ENCODE measurements at places on chromosomes 6 and 20.

GRCh38 chr6:4281341-4282293 lies 146.2 kb upstream of the ECI2 start:
- peak; percentile 89 for DNase-seq

GRCh38 chr20:18481596-18481995 lies 14.4 kb downstream of the POLR3F start:
- no peak for DNase-seq

- no peak for DNase-seq
Observed at GRCh38 chr6:30470968-30471367, 18.3 kb upstream of the HLA-E start.

- DNase-seq: no peak
Observed at GRCh38 chr6:21438237-21438985, 155.1 kb upstream of the SOX4 start.

DNA sequence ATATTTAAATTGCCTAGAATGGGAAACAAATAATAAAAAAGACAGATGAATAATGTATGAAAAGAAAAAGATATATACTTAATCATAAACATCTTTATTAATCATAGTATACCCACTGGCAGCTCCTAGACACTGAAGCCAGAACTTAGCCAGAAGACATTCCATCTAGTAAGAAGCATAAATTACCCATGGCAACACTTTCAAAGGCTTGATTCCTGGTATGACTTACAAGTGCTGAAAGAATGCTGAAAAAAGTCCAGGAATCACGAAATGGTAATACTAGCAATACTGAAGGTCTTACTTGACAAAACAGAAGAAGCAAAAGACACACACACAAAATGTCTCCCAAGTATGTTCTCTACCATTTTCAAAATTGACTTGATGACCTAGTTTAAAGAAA lies 38.0 kb downstream of the RWDD2A start:
- DNase-seq: no peak

DNA sequence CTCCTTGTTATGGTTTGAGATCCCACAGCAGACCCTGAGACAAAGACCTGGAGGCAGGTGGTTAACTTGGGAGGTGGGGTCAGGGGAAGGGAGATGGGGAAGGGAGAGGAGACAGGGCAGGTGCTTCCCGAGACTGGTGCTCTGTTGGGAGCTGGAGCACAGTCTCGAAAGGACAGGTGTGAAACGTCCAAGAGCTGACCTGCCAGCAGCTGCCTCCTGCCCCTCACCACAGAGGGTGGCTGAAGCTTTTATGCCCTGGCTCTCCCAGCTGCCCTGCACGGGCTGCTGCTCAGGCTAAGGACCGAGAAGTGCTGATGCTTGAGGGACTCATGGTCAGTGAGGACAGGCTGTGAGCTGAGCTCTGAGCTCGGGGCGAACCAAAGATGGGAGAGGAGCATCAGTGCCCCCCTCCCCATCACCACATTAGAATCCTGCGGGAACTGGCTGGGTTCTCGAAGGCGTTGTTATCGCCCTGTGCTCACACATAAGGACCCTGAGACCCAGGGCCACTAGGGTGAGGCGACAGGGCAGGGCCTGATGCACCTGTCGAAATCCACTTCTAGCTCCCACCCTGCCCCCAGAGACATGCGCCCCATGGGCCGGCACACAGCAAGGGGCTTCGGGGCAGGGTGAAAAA lies 25.3 kb upstream of the CD93 start:
- DNase-seq: no peak

- DNase-seq: no peak
Observed at GRCh38 chr6:14743474-14744211, 502.2 kb upstream of the JARID2 start.

GRCh38 chr6:42813074-42813645 lies 31.3 kb downstream of the BICRAL start:
- DNase-seq: no peak

DNA sequence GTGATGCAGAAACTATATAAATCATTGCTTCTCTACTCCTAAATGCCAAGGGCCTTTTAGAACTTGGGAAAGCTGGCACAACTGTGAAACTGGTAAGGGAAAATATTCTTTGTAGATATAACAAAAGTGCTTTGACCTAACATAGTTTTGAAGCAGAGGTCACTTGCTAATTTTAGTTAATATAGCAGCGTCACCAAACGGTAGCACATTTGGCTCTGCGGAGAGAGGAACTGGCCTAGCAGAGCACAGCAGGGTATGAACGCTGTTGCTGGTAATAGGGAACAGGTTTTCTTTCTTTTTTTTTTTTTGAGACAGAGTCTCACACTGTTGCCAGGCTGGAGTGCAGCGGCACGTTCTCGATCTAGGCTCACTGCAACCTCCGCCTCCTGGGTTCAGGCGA lies 67.4 kb downstream of the ECT2L start:
- DNase-seq: no peak

- DNase-seq: no peak
Observed at GRCh38 chr6:150646228-150646627, 46.5 kb downstream of the PLEKHG1 start.

- DNase-seq: no peak
Observed at GRCh38 chr6:45741437-45742171, 274.1 kb downstream of the CLIC5 start.

DNA sequence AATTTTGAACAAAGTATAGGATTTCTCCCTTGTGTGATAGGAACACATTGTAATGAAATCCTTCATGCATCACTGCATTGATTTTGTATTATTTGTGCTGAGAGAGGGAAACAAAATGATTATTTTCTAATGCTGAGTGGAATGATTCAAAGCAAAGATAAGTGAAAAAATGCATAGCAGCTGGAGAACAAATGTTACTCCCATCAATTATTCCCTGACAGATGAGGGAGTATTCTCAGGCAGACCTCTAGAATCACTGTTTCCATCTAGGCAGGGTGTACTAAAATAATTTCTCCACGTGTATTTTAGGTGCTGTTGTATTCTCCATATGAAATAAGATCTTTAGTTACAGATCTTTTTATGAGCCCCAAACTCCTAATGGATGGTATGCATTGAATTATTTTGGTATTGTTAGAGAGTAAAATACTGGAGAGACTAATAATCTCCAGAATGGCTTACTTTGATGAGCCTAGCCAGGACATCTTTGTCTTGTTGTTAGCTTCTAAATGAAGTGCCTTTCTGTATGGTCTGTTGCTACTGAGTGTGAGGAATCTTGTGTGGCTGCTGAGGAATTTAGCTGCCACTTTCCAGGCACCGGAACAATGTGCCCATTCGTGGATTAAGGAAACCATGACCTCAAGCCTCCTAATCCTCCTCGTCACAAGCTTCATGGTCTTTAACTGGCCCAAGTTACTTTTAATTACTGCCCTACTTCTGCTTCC lies 39.6 kb downstream of the RNF217 start:
- DNase-seq: peak; percentile 36

GRCh38 chr20:37956107-37956585 lies 53.2 kb downstream of the VSTM2L start:
- DNase-seq: no peak

GRCh38 chr6:41177287-41177686 lies 14.4 kb upstream of the TREM2 start:
- no peak for DNase-seq

DNA sequence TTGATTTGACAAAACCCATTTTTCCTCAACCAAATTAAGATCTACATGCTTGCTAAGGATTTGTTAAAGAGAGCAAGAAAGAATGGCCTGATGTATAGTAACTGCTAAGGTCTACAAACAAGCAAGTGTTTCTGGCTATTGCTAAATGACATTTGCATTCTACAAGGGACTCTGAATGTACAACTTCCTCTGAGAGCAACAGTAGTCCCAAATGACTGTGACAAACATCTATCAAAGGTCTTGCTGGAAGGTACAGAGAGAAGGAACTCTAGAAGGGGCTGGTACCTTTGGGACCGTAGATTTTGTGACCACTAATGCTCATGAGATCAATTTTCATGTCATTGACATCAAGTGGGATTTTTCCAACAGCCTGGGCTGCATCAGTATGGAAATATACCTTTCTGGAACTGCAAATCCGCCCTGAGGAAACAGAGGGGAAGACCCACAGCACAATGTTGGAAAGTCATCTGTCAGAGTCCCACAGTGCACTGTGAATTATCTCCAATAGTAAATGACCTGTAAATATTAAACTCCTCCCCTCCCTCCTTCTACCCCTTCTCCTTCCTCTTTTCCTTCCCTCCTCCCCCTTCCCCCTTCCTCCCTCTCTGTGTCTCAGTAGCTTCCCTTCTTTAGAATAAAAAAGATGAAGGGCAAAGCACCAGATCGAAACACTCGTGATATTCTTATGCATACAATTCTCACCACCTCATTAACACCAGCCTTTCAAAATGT lies 15.9 kb upstream of the CPNE1 start:
- no peak for DNase-seq

- no peak for DNase-seq
Observed at GRCh38 chr6:17349427-17349826, 44.0 kb upstream of the CAP2 start.

- DNase-seq: no peak
Observed at GRCh38 chr6:106011476-106011875, 74.7 kb upstream of the PRDM1 start.

GRCh38 chr6:144232832-144233230 lies 52.3 kb upstream of the UTRN start:
- no peak for DNase-seq

GRCh38 chr6:9204171-9204570 lies 768.8 kb upstream of the SLC35B3 start:
- DNase-seq: no peak

- DNase-seq: peak; percentile 20
Observed at GRCh38 chr6:108904741-108905140, 56.5 kb downstream of the ARMC2 start.

- DNase-seq: no peak
Observed at GRCh38 chr6:115945306-115945705, 115.4 kb downstream of the FRK start.

GRCh38 chr20:19451231-19451922 lies 238.9 kb downstream of the SLC24A3 start:
- no peak for DNase-seq

GRCh38 chr20:32477594-32478512 lies 107.3 kb downstream of the NOL4L start:
- DNase-seq: peak; percentile 7

DNA sequence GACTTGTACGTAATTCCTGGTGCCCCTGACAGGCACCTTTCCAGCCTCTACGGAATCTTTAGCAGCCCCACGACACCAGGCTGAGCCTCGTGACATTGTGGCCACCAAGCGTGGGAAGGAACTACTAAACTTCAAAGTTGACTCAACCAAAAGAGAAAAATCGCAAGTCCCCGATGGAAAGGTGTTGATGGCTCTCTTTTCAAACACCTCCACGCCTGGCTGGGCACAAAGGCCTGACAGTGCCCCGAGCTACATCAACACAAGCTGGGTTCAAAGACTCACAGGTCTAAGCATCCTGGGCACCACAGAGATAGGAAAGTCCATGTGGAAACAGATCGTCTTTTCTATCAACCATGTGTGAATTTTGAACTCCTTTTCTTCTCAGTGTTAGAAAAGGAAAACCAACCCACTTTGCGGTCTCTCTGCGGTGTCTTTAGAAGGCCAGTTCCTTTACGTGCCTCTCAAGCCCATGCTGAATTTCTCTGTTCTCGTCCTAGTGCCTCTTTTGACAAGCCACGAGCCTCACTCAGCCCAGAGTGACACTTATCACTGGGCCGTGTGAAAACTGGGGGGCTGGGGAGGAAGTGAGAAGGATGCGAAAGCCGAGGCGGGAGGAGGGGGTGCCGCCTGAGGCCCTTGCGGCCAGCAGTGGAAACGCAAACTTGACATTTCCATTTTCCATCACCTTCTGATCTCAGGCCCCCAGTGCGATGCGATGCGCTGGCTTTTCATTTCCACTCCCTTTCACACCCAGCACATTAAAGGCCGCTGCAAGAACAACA lies 59.4 kb downstream of the GFOD1 start:
- peak; percentile 54 for DNase-seq

DNA sequence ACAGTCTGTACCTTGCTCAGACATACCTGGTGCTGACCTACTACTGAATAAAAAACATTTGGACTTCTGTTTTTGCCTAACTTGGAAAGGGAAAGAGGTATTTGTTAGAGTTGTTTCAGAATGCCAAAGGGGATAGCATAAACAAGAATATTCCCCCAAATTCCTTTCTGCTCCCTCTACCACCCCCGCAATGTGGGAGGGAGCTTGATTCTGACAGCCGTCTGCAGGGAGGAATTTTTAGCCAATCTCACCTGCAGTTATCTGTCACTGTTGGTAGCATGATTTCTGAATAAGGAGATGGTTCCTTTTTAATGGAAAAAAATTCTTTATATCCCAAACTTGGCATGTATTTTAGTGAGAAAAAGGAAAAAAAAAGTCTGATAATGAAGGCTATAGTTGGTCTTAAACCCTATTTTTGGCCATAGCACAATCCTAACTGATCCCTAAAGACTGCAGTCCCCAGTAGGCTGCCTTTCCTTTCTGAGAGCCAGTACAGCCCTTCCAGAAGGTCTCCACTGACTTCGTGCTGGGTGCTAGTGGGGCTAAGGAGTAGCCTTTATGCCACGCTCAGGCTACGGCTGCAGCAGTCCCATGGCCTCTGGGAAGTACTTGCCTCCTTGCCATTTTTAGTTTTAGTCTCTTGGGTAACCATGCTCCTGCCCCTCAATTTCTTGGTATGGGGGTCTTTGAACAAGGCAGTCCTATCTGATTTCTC lies 13.6 kb upstream of the PDE7B start:
- no peak for DNase-seq

- no peak for DNase-seq
Observed at GRCh38 chr20:59071216-59071615, 28.6 kb upstream of the PRELID3B start.

GRCh38 chr6:166648846-166649245 lies 21.8 kb upstream of the RPS6KA2 start:
- no peak for DNase-seq

GRCh38 chr6:111013144-111013915 lies 31.5 kb downstream of the RPF2 start:
- DNase-seq: no peak

GRCh38 chr20:20241976-20242375 lies 125.9 kb upstream of the INSM1 start:
- DNase-seq: no peak

- DNase-seq: no peak
Observed at GRCh38 chr6:79605968-79606764, 25.0 kb upstream of the SH3BGRL2 start.

DNA sequence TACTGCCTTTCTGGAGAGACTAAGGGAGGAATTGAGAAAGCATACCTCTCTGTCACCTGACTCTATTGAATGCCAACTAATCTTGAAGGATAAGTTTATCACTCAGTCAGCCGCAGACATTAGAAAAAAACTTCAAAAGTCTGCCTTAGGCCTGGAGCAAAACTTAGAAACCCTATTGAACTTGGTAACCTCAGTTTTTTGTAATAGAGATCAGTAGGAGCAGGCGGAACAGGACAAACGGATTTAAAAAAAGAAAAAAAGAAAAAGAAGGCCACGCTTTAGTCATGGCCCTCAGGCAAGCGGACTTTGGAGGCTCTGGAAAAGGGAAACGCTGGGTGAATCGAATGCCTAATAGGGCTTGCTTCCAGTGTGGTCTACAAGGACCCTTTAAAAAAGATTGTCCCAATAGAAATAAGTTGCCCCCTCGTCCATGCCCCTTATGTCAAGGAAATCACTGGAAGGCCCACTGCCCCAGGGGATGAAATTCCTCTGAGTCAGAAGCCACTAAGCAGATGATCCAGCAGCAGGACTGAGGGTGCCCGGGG lies 43.1 kb upstream of the RNF182 start:
- DNase-seq: no peak

- DNase-seq: no peak
Observed at GRCh38 chr6:142848976-142849375, 96.0 kb downstream of the HIVEP2 start.

Data from kidney (tissue), 22 donors.